ENCODE measurements at places on chromosomes 1 and 21.

- no peak for DNase-seq
These were observed 29.9 kb upstream of the CAMSAP2 start for GRCh38 chr1:200708769-200709168.

DNA sequence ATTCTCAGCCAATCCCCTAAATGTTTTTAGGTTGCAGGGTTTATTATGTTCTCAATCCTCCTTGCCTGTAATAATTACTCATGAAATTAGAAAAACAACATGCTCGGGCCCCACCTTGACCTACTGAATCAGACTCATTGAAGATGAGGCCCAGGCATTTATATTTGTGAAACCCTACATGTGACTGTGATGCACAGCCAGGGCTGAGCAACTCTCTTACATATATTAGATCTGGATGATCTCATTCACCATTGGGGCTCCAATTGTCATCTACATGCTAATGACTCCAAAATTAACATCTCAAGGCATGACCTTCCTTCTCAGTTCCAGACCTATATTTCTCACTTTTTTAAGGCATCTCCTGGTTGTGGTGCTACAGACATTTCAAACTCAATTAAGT lies 103.3 kb downstream of the WDR3 start:
- no peak for DNase-seq

DNA sequence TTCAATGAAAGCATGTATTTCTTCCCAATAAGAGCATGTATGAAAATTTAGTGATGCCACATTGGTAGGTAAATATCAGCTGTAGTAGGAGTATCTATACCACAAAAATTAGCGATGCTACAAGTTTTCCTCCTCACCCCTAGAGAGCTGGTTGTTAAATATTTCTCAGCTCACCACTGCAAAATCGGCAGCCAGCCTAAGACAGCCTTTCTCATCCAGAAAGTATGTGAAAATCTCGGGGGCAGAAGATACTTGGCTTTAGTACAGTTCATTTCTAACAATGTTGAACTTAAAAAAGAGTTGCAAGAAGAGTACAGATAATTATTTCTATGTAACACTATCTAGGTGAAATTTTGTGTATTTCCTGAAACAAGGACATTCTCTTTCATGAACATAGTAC lies 235.4 kb downstream of the TPR start:
- no peak for DNase-seq

GRCh38 chr1:30761381-30762151 lies 4.0 kb upstream of the LAPTM5 start:
- no peak for DNase-seq

DNA sequence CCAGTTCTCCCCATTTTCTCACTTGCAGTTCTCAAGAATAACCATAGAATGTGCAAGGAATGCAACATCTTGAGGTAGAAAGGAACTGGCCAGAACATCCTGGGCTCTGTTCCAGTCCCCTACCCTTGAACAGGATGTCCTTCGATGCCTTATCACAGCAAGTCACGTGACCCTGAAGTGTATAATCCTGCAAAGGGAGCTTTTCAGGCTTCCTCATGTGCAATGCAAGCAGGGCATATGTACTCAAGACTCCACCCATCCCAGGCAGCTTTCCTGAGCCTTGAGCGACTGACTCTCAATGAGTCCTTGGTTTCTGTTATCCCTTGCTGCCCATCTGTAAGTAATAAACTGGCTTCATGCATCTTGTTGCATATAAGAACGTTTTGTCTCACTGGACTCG lies 311.0 kb downstream of the MRPL39 start:
- no peak for DNase-seq

DNA sequence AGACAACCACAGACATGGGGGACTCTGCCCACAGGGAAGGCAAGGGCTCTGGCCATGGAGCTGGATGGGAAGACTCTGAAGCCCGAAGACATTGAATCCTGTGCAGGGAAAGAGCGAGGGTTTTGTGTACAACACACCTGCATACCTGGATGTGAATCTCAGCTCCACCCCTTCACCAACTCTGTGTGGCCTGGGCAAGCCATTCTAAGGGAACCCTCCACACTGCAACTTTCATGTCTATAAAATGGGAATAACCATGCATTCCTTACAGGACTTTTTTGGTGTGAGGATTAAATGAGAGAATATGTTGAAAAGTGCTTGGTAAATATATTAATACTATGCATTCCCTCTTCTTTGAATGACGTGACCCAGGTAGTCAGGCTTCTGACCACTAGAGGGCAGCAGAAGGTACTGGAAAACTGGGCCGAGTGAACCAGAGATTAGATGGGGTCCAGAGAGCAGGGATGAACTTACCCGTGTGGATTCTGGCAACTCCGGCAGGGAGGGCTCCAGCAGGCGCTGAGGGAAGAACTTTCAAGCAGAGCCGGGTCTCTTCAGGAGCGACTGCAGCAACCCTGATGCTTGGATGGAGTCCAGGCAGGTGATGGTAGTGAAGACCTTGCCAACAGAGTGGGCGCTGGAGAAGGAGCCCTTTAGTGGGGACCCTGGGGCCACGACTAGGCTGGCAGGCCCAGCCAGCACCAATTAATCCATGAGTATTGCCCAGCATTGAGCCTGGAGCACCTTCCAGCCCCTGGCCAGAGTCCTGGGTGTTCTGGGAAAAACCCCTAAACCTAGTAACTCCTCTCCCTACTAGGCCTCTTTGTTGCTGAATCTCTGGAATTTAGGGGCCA lies 834 bp upstream of the ELF3 start:
- peak; percentile 26 for DNase-seq

DNA sequence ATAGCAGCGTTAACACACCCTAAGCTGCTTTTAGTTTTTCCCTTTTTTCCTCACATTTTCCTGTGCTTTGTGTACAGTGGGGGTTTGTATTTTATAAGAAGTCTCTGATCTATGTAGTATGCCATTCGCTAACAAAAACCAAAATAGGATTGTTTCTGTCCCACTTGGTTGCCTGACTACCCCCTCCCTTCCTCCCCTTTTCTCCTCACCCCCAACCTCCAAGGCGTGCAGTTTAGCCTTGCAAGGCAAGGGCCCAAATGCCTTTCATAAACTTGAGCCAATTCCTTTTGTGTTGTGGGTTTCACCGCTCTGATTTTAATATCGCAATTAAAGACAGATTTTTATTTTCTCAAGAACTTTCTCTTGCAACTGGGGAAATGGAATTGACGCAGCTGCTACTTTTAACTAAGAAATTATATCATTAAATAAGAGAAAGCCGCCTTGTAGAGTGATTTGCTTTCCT lies 276.9 kb downstream of the TM2D1 start:
- no peak for DNase-seq

DNA sequence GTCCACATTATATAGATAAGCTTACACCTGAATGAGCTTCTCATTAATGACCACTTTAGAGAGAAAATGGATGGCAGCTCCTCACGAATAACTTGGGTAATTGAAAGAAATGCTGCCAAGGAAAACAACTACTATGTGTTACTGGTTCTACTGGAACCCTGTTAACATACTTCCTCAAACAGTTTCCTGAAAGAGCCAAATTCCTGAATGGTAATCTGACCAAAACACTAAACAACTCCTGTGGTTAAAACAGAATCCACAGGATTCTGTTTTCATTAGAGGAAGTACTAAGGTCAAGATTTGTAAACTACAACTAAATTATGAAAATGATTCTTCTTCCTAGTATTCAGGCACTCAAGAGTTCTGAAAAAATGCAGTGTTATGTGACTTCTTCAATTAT lies 107.2 kb downstream of the DNM3 start:
- DNase-seq: no peak

GRCh38 chr1:87089823-87090222 lies 175.4 kb downstream of the HS2ST1 start:
- DNase-seq: no peak

DNA sequence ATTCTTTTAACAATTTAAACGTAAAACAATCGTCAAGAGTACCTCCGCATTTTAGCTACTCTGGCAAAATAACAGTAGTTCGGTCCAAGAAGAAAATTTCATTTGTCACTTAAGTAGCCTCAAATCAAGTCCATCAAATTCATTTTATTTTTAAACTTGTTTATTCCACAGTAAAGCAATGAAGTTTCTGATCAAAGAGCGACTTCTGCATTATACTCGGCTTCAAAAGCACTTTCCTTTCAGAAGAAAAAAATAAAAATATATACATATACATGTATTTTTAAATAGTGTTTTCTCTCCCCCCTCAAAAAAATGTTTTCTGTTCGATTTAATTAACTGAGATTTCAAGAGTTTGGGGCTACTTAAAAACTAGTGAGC lies 115.0 kb downstream of the RERE start:
- DNase-seq: no peak

- DNase-seq: no peak
These were observed at the start of gene PAQR6 for GRCh38 chr1:156247460-156248322. TSS of gene PAQR6 (minus strand) at chr1:156248056. CDS start at chr1:156246731, 1,325 bp downstream.

- DNase-seq: no peak
These were observed 17.8 kb upstream of the ARHGEF2 start for GRCh38 chr1:155996166-155996565.

GRCh38 chr1:25111706-25112105 lies 120.6 kb downstream of the SYF2 start:
- DNase-seq: no peak

DNA sequence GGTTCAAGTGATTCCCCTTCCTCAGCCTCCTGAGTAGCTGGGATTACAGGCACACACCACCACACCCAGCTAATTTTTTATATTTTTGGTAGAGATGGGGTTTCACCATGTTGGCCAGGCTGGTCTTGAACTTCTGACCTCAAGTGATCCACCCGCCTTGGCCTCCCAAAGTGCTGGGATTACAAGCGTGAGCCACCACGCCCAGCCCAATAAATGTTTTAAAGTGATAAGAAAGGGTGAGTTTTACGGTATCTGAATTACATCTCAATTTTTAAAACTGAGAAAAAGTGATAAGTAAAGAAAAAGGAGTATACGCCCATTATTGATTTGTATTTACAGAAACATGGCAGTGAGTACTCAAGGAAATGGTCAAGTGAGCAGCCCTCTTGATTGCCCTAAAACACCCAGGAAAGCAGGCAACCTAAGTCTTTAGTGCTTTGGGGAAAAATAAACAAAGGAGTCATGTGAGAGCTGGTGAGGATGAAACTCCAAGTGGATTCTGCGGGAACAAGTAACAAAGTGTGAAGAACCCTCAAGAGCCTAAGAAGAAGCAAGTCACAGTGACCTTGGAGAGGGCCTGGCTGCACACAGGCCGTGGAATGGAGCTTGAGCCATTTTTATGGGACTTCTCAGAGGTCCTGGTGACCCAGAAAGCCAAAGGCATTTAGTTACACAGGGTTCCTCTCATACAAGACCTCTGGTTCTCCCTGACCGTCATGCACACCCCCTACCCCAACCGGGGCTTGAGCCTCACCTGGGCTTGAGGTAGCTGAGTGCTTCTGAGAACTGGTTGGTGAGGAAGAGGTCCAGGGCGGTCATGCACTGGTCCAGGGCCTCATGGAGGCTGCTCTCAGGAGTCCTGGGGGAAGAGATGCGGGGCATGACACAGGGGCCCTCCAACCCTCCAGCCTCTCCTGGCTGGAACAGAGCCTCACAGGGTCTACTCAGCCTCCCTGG lies 9.1 kb downstream of the TTC39A start:
- DNase-seq: no peak
